ENCODE measurements at places on chromosomes 13 and 19. TPM values are rescaled to one million over a fixed set of nuclear protein-coding genes. Genes with fewer than 3 reads are reported as not detected.

Gene TJP3
- not detected for total RNA-seq

Gene NBEA
- total RNA-seq = 251 TPM

Gene RASGRP4
- total RNA-seq = 0.16 TPM

Gene DPF1
- total RNA-seq = 37.4 TPM

Gene BRCA2
- total RNA-seq = 2.3 TPM

Gene CYP4F11
- 0.16 TPM for total RNA-seq

Gene ZBTB32
- total RNA-seq = not detected

Gene OSCAR
- 0.47 TPM for total RNA-seq

Gene IGFL3
- total RNA-seq = not detected

Gene ACTN4
- total RNA-seq = 53.2 TPM

Gene ZIM2
- 1.7 TPM for total RNA-seq

Gene SLC7A10
- 2.5 TPM for total RNA-seq

Gene AZU1
- total RNA-seq = 0.31 TPM

Gene KL
- total RNA-seq = 2.8 TPM

DNA sequence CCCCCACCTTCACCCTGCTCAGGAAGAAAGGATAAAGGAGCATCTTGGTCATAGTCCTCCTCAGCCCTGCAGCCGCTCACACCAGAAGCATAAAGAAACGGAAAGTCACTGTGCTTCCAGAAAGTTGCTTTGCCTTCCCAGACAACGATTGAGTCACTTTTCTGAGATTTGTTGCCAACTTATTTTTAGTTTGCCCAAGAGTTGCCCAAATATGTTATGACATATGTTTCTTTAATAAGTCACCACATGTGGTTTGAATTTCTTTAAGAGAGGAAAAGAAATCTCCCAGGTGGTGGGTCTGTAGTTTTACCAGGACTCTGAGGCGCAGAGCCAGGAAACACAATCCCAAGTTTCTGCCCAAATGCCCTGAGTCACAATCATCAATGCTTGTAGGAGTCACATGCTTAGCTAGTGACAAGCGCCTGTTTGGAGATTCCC lies 63.4 kb upstream of the LRCH1 start:
- DNase-seq = no peak

DNA sequence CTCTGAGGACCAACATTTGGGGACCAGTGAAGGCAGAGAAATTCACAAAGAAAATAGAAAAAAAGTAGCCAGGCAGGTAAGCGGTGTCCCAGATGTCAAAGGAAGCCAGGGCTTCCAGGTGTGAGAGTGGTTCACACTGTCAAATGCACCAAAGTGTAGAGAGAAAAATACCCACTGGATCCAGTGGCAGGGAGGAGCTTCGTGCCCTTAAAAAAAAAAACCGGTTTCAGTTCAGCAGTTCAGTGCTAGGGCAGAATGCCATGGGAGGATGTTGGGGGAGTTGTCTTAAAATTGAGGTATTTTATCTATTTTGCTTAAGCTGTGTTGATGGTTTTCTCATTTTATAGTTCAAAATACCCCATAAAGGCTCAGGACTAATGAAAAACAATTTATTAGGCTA lies 47.8 kb upstream of the C1QTNF9 start:
- no peak for DNase-seq

DNA sequence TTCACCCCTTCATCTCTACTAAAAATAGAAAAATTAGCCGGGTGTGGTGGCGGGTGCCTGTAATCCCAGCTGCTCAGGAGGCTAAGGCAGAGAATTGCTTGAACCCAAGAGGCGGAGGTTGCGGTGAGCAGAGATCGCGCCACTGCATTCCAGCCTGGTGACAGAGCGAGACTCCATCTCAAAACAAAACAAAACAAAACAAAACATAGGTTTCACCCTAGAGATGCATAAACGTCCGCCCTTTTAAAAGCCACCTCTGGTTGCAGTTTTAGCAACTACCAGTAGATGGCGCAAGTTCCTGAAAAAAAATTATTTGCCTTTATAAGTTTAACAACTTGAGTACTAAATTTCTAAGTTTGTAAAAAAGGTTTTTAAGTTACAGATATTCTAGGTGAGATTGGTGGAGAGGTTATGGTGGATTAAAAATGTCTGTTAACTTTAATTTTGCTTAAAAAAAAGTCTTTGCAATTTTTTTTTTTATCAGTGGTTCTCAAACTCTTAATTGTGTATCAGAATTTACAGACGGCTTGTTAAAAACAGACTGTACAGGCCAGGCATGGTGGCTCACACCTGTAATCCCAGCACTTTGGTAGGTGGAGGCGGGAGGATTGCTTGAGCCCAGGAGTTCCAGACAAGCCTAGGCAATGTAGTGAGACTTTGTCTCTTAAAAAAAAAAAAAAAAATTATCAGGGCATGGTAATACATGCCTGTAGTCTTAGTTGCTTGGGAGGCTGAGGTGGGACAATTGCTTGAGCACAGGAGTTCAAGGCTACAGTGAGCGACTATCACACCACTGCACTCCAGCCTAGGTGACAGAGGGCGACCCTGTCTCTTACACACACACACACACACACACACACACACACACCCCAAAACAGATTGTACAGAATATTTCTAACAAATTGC lies 42.1 kb downstream of the NAA16 start:
- DNase-seq = no peak

GRCh38 chr19:43765109-43765876 lies 10.5 kb upstream of the SMG9 start:
- DNase-seq = no peak

GRCh38 chr13:32838945-32839344 lies 177.3 kb upstream of the KL start:
- DNase-seq = no peak

- DNase-seq = no peak
These were observed 15.1 kb upstream of the FFAR2 start for GRCh38 chr19:35432911-35433310.

DNA sequence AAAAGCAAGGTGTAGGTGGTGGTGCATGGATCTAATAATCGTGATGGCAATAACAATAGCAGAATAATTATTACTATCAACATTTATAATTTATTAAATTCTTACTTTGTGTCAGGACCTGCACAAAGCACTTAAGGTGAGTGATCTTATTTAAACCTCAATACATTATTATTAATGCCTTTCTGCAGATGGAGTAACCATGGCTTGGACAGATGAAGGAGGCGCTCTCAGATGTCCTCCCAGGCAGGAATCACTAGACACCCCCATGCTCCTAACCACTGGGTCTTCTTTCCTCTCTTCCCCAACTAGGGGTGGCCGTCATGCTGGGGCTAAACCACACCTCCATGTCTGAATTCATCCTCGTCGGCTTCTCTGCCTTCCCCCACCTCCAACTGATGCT lies at the start of gene OR10H2:
Gene OR10H2 (plus strand): TSS at position 301 of the 400 bp plus-strand sequence. CDS start 20 bp downstream, at position 321.
- DNase-seq = no peak

GRCh38 chr13:110310541-110311442 lies 3.7 kb downstream of the COL4A2 start:
- DNase-seq = no peak

DNA sequence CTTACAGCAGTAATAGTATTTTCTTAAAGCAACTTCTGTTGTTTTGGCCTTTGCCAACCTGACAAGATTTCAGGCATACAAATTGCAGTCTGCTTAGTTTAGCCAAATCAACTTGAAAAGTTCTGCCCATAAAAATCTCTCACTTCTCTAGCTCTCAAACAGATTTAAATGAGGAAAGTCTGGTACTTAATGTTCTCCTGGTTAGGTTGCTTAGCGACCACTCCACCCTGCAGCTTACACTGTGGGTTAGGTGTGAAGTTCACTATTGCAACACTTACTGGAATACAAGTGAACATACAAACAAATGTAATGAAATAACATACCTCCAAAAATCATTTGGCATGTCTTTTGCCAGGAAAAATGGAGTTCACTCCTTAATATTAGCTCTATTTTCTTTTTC lies 178.7 kb upstream of the PCDH9 start:
- no peak for DNase-seq

GRCh38 chr19:11551603-11552235 lies 7.3 kb downstream of the ELOF1 start:
- DNase-seq = no peak

DNA sequence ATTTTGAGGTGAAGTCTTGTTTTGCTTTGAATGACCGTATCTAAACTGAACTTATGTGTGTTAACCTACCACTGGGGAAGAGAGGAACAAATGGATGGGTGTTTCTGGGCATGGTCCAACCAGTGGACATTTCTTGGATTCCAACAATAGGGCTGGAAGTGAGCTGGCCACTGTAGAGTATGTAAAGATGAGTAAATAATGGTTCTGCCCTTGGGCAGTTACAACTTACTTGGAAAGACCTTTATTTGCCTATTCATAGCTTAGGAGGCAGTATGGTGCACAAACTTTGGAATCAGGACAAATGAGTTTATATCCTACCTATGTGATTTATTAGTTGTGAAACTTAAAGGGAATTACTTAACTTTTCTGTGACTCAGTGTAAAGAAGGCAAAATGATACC lies 429.5 kb downstream of the HS6ST3 start:
- DNase-seq = no peak

- DNase-seq = no peak
These were observed 84.9 kb downstream of the URI1 start for GRCh38 chr19:30026933-30027332.

DNA sequence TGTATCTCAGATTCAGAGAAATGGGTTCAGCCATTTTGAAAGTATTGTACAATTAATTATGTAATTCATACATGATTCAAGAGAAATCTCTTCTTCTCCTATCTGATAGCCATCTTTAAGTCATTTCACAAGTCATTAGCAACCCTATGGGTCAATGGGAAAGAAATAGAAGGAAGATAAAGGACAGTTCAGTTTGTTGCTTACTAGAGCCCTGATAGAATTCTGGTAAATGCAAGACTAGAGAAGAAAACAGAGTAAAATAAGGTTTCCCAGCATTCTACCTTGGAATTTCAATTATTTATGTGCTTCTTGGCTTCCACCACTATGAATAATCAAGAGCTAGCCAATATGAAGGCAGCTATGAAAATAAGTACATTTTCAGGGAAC lies 117.7 kb downstream of the LHFPL6 start:
- no peak for DNase-seq

DNA sequence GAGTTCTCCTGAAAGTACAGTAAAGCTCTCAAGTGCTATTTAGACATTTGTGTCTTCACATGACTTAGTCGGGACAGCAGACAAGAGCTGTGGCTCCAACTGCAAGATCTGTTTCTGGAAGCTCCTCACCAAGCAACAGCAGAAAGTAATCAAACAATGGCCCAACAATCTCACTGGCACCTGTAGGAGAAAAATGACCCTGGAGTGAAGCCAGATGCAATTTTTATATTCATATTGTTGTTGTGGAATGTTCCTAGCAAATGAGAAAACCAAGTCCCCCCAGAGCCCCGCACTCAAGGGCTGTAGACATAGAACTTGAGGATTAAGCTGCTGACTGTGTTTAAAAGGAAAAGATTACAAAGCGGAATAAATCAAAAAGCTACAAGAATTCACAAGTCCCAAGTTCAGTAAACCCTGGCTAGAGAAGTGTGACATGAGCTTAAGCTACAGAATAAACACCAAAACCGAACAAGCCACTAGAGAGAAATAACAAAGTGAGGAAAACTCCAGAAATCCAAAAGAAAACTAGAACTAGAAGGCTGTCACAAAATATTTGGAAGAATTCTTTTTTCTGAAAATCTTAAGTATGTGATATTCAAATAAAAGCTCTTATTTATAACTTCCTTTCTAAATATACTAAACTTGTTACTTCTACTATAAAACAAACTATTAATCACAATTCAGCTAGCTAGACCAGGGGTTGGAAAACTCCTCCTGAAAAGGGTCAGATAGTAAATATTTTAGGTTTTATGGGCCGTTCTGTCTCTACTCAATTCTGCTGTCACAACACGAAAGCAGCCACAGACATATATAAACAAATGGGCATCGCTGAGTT lies 454.5 kb downstream of the SUCLA2 start:
- DNase-seq = no peak

GRCh38 chr19:12325690-12326089 lies 7.7 kb downstream of the ZNF563 start:
- DNase-seq = no peak

DNA sequence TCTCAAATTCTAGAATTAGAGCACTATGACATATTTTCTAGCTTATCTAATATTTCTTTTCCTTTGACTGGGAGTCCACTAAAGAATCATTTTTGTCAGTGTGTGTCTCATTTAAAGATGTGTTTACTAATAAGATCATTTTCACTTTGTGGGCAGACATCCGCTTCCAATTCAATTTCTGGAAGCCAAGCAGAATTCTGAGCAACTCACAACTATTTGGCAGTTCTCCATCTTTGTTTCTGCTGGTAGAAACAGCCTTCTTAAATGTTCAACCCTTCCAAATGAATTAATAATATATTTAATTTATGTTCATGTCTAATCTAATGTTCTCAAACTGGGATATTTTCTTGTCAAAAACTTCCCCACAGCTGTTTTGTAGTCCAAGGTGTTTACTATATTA lies 411.8 kb downstream of the KCTD12 start:
- no peak for DNase-seq

DNA sequence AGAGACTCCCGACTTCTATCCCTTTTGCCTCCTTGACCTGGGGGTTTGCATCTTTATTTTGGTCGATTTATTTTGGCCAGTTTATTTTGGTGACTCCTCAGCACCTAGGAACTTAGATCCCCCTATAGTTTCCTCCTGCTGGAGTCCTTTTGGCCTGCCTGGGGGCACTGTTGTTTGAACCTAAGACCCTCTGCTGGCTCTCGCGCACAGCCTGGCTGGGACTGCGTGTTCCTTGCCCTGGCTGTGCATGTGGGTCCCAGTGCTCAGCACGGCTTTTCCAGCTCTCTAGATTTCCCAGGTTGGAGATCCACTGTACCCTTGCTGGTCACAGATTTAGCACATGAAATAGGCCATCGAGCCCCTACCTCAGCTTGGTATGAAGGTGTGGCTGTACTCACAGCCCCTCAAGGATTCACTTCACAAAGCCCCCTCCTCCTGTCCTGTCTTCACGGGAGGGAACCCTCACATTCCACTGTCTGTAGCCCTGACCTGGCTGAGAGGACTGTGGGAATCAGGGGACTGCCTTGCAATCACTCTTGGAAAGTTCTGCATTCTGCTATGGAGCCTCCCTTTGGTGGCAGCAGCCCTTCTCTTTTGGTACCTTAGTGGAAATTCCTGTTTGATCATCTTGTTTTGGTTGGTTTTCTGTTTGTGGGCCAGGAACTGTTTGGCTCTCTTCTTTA lies 8.3 kb downstream of the UBAC2 start:
- no peak for DNase-seq

DNA sequence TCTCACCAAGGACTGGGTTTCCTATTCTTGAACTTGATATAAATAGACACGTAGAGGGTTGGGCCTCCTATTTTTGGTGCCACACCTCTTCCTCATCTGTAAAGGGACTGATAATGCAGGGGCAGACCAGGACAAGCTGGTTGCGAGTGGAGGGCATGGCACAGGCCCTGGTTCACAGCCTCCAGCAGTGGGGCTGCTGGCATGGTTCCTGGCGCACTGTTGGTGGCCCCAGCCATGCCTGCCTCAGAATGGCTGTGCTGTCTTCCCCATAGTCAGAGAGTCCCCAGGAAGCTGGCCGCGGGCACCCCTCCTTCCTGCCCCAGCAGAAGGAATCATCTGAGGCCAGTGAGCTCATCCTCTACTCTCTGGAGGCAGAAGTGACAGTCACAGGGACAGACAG lies 10.5 kb upstream of the OVOL3 start:
- no peak for DNase-seq
